ENCODE measurements at places on chromosomes 5 and 9.

GRCh38 chr5:39461007-39461682 is 36.4 kb upstream of the DAB2 start:
- no peak for DNase-seq

- no peak for DNase-seq
Observed at GRCh38 chr5:31854181-31855133, 215.5 kb downstream of the PDZD2 start.

DNA sequence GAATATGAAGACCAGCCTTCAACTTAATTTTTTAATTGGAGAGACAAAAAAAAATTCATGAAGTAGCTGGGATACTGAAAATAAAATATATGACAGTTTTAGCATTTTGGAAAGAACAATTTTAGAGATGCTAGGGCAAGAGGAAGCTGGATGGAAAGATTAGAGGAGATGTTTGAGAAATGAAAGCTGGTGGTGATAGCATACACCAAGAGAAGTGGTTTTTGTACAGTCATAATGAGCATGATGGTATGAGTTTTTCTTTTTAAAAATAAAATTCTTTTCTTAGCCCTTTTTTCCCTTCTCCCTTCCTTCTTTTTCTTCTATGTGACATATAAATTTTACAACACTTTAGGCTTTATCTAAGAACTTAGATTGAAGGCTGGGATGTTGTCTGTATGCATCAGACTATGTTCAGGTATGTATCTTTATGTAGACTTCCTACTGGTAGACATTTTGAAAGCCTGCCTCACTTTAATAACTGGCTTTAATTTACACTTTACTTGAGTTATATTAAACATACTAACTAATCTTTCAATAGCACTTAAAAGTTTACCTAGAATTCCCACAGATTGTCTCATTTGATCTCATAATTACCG is 522.5 kb downstream of the TLE4 start:
- DNase-seq, result no peak

DNA sequence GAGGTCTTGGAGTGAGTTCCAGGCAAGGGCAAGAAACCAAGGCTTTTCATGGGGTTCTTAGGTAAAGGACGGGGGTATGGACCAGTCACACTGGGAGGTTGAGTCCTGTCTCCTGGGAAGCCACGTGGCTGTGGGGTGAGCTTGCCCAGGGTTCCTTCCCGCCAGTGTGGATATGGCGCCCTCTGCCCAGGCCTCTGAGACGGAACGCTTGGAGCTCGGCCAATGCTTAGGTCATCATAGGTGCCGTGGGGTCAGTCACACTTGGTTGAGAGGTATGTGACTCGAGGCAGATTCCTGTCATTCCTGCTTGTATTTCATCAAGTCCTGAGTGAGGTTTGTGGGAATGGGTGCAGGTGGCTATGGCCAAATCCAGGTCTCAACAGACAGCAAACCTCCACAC is 46.2 kb downstream of the TENT4A start:
- DNase-seq, result no peak

GRCh38 chr5:155815248-155815647 is 511.7 kb upstream of the SGCD start:
- DNase-seq, result no peak

GRCh38 chr5:1005904-1006655 is 2.5 kb upstream of the NKD2 start:
- no peak for DNase-seq

DNA sequence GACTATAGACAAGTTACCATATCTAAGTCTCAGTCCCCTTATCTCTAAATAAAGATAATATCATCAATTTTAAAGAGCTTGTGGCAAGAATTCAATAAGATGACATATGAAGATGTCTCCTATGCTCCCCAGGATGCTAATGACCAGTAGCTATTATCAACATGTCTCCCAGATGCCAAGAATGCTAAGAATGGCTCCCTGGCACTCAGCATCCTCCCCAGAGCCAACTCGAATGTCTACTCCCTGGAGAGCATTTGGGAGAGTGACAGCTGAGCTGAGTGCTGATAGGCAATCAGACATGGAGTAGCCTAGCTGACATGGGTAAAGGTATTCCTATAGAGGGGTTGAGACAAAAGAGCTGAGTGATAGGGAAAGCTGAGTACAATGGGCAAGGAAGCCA is 15.9 kb downstream of the P4HA2 start:
- DNase-seq, result peak; percentile 55

DNA sequence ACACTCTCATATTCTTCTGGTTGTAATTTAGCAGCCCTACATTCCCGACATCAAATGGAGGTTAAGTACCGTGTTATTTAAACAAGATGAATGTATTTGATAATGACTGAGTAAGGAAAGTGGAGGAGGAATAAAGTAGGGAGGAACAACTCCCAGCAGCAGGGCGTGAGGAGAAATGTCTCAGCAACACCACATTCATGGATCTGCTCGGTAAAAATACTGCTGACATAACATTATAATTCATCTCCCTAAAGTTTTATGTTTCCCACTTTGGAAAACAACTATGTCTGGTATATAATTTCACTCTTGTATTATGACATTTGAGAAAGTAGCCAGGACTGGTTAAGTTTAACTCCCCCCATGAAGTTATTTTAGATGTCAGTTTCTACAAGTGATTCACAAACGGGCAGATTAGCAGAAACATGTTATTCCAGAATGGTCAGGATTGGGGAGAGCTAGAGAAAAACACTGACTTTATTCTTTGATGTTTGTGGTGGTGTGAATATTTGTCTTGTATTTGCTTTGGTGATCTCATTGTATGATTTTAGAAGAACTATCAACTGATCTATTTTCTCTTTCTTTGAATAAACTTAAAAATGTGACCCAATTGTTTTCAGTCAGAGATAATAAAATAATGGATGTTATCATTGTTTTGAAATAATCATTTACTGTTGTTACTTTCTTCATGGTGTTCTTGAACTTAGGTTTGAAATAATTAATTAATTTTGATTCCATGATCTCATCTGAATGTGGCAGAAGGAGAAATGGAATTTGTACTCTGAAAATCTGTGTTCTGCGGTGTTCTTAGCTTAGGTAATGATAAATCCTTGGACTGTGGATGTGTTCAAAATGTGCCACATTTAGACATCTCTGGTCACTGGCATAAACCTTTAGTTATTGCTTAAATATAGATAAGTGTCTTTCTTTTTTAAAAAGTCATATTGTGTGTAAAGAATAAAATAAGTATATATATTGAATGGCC is 303.6 kb upstream of the ZNF608 start:
- no peak for DNase-seq

DNA sequence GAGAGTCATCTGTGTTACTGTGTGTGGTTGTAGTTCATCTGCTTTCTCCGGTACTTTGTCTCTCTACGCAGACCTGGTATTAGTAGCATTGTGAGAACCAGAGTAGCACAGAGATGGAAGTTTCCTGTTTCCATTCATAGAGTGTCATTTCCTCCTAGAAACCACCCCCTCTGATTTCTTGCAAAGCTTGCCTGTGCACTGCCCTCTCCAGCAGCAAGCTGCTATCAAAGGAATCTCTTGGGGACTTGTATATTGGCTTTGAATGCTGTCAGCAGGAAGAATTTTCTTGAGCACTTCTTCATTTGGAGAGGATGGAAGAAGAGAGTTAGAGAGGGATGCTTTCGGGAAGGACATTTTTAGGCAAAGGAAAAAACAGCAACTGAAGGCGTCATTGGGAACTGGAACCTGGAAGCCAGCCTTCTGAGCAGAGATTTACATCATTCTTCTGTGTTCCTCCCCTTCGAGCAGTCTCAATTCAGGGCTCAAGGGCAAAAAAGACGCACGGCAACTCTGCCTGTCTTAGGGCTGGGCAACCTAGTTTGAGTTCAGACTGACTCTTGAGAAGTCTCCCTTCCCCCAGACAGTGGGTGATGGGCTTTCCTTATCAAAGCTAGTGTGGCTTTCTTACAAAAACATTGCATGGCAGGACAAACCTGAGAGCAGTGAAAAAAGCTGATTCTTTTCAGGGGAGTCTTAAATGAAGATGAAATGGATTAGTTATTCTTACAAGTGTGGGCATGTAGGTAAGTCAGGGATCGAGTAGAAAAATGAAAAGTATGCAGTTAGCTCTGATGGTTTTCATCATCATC is 226.3 kb downstream of the AOPEP start:
- no peak for DNase-seq

- DNase-seq, result peak; percentile 93
Observed at GRCh38 chr5:97071101-97071500, 71.3 kb downstream of the LIX1 start.

DNA sequence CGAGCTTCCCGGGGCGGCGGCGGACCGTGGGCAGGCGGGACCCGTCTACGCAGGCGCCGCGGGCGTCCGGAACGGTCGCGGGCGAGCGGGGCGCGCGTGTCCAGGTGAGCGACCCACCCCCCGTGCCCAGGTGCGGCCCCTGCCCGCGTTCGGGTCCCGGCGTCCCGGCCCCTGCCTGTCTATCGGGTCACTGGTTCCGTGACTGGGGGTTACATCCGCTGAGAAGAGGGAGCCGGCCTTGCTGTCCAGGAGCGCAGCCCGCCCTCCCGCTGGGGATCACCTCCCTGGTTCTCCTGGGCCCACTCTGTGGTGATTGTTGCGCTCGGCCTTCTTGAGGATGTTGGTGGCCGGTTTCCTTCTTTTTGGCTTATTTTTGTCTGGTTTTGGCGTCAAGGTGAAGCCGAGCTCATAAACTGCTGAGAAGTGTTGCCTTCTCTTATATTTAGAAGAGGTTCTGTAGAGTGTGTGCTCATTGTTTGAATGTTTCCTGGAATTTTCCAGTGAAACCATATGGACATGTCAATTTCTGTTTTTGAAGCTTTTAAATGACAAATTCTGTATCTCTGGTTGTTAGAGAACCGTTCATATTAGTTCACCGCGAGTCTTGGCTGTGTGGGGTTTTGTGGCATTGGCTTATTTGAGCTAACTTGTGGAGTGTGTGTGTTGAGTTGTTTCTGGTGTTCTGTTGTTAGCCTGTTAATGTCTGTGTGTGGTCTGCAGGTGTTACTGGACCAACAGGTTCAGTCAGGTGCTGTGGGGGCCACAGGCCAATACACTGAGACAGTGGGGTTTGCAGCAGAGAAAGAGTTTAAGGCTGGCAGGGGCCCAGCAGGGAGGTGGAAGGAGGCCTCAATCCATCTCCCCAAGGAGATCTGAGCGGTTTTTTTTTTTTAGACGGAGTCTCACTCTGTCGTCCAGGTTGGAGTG is 621 bp downstream of the CEP72 start:
- peak; percentile 5 for DNase-seq

DNA sequence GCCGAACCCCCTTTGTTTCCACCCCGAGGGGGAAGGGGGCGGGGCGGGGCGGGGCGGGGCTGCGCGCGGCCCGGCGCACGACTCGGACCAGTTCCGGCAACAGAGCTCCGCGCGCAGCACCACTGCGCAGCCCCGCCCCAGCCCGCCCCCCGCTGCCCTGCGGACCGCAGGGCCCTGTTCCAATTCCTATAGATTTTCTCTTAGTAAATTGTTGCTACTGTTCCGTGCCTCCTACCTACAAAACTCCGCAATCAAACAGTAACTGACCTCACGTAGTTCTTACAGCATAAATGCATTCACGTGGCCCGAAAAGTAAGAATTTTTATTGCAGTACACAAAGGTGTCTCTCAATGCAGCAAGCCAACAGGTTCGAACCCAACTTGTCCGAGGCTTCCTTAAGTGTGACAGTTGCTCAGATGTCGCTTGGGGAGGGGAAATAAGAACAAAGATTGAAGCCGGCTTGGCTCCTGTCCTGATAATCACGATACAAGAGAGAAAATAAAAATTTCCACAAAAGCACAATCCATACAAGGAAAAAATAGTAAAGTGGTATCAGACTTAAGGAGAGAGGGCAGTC is 1.2 kb upstream of the RNF38 start:
- DNase-seq, result peak; percentile 73

- DNase-seq, result no peak
Observed at GRCh38 chr5:119655061-119655460, 25.7 kb downstream of the FAM170A start.

- DNase-seq, result peak; percentile 2
Observed at GRCh38 chr5:142248853-142249462, 75.9 kb downstream of the SPRY4 start.

GRCh38 chr9:97543561-97543960 is 42.1 kb downstream of the TMOD1 start:
- no peak for DNase-seq

- no peak for DNase-seq
Observed at GRCh38 chr9:130371196-130371966, 73.4 kb upstream of the ASS1 start.

GRCh38 chr5:72656331-72656730 is 149.1 kb upstream of the ZNF366 start:
- no peak for DNase-seq

- DNase-seq, result peak; percentile 55
Observed at GRCh38 chr5:103808464-103809106, 246.0 kb upstream of the NUDT12 start.

GRCh38 chr9:70589571-70590314 is 175.3 kb upstream of the KLF9 start:
- no peak for DNase-seq

GRCh38 chr5:150176745-150177477 is 10.3 kb downstream of the CDX1 start:
- no peak for DNase-seq

DNA sequence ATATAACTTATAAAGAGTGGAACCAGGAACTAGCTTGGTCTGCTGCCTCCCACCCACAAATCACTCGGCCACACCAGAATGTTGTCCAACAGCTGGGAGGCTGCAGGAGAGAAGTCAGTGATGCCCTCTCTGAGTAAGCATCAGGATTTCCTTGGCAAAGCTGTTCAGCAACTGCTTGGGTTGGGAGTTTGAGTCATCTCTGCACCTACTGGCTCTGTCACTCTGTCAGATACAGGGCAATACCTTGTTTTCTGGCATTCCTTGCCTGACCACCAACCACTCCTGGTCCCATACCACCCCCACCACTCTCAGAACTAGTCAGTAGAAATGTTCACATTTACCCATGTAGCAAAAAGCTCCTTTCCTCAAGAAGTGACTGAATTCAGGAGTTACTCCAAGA is 36.8 kb upstream of the GCNT4 start:
- no peak for DNase-seq

- DNase-seq, result no peak
Observed at GRCh38 chr9:110049699-110050450, 158.1 kb downstream of the C9orf152 start.

GRCh38 chr5:14593326-14594021 is 11.9 kb downstream of the OTULINL start:
- no peak for DNase-seq

DNA sequence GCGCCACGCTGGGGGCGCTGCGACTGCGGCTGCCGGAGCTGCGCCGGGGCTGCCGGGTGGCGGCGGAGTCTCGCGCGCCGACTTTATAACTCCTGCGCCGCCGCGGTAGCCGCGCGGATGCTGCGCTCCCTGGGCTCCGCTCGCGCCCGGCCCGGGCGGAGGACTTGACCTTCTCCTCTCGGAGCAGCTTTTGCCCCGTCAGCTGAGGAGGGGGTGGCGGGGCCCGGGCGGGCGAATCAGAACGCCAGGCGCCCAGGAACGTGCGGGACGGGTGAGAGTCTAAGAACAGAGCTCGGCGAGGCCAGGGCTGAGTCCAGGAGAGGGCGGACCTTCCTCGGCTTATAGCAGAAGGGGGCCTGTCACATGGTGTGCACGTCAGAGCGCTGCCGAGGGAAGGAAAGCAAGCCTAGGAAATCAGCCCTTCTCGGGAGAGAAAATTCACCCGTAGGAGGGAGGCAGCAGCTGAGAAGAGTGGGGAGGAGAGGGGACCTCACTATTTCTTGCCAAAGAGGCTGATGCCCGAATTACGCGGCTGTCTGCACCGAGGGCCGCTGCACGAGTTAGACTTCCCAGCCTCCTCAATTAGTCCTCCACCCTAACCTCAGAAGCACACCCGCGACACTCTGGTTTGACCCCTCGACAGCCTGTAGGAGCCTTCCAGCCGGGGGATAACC is at the start of gene FOXD1:
Gene FOXD1, minus strand, starts transcription at position 315 of the 674 bp plus-strand sequence. CDS start 415 bp downstream, outside the sequence.
- DNase-seq, result peak; percentile 84

All from NCI-H446 treated with DMSO at 0.1 percent for 48 hours (cell line).